ENCODE measurements at places on chromosomes 7 and 10.
A peak's percentile ranks its signal among the peaks of the same experiment; 100 is the strongest.

DNA sequence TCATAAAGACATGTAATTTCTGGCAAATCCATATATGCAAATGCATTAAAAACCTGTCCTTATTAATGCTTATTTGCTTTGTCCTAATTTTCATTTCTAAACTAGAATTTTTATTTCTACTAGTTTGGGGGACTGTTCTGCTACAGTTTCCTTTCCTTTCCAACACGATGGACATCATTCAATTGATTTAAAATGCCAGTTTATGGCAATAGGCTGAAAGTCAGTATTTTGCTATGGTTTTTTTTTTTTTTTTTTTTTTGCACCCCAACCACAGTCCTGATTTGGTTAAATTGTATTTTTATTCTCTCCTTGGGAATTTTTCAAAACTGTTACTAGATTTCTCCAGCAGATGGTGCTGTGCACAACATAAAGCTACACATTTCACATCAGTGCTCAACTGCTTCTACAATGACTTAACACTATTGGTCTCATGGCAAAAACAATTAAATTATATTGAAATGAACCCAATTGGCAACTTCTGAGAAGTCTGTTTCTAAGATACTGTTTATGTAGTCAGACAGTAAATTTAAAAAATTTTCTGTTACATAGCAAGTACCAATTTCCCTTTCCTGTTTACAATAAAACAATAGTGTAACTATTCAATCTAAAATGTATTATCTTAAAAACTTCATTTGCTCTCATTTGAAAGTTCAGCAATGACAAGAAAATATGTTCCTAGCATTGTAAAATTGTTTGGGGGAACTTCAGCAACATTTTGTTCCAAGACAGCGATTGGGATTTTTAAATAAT, 193.8 kb upstream of the CCDC6 start:
- DNase-seq: peak; percentile 71

- no peak for DNase-seq
These were observed 127.5 kb downstream of the CUBN start for GRCh38 chr10:17001961-17002749.

DNA sequence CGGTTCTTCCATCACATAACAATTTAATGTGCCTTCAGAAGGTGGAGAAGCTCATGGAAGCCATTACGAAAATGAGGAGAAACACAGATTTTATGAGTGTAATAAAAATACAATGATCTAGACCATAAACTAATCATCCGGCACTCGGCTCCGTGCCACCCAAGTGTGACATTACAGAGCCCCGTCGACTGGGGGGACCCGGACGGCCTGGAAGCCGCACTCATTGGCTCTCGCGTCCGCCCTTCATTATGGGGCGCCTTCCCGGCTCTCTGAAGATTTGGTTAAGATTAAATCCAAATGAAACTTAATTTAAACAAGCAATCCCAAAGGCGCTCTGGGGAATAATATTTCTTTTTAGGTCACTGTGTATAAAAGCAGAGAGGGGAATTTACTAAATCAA, 242.6 kb downstream of the DNAJB6 start:
- no peak for DNase-seq

- DNase-seq: no peak
These were observed 46.3 kb downstream of the GCC1 start for GRCh38 chr7:127539116-127539515.

GRCh38 chr7:151836191-151836926, 40.6 kb downstream of the PRKAG2 start:
- no peak for DNase-seq

Data from NAMALWA (cell line).